ENCODE measurements at places on chromosomes 1 and 21. TPM values are rescaled to one million over a fixed set of nuclear protein-coding genes. Genes with fewer than 3 reads are reported as not detected.

GRCh38 chr1:240597153-240597745 lies 14.7 kb downstream of the GREM2 start:
- DNase-seq, result peak; percentile 36

Gene TMEM222
- total RNA-seq, result 16.2 TPM

Gene LMOD1
- total RNA-seq, result 36.3 TPM

Gene TENT5C
- 6.2 TPM for total RNA-seq

GRCh38 chr1:44036409-44037139 lies 5.3 kb upstream of the SLC6A9 start:
- peak; percentile 53 for DNase-seq

DNA sequence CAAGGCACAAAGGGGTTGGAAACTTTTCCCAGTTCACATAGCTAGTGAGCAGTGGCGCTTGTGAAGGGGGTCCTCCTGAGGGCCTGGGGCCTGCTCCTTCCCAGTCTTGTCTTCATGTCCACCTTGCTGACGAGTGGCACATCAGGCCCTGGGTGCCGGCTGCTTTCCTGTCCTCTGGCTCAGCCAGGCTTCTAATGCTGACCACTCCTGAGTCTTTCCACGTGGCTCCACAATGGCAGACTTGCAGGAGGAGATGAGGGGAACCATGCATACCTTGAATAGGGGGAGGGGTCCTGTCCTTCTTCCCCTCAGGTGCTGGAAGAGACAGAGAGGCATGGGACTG lies 38.7 kb downstream of the MAPKAPK2 start:
- no peak for DNase-seq

DNA sequence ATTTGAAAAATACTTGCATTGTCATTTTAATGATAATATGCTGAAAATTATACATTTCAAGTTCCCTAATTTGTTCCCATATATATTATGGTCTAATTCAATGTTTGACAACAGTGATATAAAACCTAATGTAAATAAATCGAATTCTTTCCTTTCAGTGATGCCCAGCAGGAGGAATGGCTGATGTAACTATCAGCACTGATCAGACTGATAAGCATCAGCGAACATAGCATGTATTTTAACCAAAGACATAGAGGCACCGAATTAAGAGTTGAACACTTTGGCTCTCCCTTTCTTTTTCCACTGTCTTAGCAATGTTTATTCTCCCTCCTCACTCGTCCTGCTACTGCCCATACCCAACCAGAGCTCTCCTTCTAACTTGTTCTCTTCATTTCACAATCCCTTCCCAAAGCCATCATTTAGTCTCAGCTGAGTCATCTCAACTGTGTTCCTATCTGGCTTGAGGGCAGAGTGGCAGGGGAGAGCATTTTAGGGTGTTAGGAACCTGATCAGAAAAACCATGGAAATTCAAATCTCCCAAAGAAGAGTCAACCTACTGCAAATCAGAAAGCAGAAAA lies 58.8 kb upstream of the C1orf115 start:
- DNase-seq, result peak; percentile 11

Gene CRB1
- 0.26 TPM for total RNA-seq

- DNase-seq, result no peak
These were observed 27.6 kb upstream of the CTH start for GRCh38 chr1:70383483-70383882.

GRCh38 chr1:185574139-185574875 lies 159.9 kb upstream of the HMCN1 start:
- DNase-seq, result no peak

Gene CRTC2
- total RNA-seq, result 2.6 TPM

GRCh38 chr1:24928689-24929397 lies 1.2 kb downstream of the RUNX3 start:
- no peak for DNase-seq

- DNase-seq, result no peak
These were observed 6.2 kb downstream of the GPR3 start for GRCh38 chr1:27398405-27399149.

Gene ACTL8
- total RNA-seq, result not detected

- DNase-seq, result peak; percentile 76
These were observed 14.9 kb downstream of the ZBTB18 start for GRCh38 chr1:244065960-244066388.

DNA sequence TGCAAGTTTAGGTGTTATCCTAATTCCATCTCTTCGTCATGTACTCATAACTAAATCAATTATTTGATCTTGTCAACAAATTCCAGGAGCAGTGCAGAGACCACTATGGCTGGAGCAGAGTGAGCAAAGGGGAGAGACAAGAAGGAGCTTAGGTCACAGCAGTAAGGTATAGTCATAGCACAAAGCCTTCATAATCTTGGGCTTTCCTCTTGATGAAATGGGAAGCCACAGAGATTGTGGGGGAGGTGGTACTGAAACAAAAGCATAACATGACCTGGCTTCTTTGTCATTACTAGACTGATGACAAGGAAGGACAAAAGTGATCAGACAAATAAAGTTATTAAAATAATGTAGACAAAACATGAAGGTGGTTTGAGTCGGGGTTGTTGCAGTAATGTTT lies 60.1 kb upstream of the PTGS2 start:
- no peak for DNase-seq

Gene DISP1
- 3.1 TPM for total RNA-seq

GRCh38 chr1:201894343-201895119 lies 5.8 kb downstream of the SHISA4 start:
- DNase-seq, result no peak

- DNase-seq, result no peak
These were observed 119.1 kb upstream of the ADAR start for GRCh38 chr1:154726896-154727753.

Gene DNASE2B
- not detected for total RNA-seq

Gene LRRC38
- not detected for total RNA-seq

DNA sequence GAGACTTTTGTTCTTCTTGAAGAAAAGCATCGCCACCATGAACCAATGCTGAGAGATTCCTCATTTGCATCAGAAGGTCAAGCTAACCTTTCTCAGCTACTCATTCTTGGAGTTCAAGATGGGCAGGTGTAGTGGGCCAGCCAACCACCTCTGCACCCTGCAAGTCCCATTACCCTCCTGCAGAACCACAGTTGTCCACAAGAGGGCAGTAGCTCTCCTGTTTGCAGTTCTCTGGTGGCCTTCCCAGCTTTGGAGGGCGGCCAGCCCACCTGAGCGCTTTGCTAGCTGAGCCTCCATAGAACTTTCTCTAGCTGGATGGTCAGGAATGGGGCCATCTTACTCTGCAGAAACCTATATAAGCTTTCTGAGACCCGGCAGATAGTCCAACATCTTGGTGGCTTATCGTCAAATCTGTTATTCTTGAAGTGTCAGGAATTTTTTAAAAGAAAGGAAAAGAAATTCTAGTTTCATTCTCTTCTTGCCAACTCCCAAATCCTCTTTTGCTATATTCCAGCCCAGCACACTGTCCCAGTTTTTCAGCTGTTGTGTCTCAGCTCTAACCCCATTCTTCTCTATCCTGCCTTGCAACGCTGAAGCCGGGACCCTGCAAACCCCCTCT lies 11.0 kb upstream of the LMX1A start:
- DNase-seq, result peak; percentile 66

Gene PGD
- 135 TPM for total RNA-seq

Gene KIF1B
- 34.3 TPM for total RNA-seq
